ENCODE measurements at places on chromosomes 3 and 15. TPM values are rescaled to one million over a fixed set of nuclear protein-coding genes. Genes with fewer than 3 reads are reported as not detected.

DNA sequence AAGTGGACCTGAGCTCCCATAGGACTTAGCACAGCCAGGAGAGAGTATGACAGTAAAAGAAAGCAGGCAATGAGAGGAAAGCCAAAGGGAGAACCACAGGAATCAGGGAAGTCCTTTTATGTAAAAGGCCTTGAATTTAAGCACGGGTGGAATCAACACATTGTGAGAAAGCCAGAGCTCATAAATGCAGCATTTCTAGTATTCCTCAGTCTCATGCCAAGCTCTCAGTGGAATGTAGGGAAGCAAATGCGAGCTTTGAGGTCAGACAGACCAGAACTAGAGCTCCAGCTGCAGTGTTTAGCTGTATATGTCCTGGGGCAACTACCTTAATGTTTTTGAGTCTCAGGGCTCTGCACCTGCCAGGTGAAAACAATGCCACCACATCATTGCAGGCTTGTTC is 132.1 kb upstream of the TRIM42 start:
- DNase-seq: no peak

DNA sequence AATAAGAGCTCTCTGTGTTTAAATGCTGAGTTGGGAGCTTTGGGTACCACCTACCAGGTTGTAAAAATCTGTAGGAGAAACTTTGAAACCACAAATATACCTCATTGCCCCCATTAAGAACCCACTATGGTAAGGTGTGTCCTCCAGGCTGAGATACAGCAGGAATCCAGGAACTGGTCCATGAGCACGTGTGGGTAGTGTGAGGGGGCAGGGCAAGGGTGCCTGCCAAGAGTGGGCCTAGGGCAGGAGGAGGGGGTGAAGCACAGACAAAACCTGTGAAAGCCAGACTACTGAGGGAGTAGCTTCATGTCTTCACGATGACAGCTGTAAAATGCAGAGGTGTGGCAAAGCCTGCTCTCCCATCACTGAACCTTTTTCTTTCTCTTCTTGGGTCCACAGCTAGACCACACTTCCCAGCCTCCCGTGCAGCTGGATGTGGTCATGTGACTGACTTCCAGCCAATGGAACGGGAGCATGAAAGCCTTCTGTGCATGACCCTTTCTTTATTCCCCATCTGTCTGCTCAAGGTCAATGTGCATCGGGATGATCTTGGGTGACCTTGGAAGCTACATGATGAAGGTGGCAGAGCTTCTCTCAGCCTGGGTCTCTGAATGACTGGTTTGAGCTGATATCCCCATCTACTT is 51.1 kb upstream of the POMGNT2 start:
- no peak for DNase-seq

DNA sequence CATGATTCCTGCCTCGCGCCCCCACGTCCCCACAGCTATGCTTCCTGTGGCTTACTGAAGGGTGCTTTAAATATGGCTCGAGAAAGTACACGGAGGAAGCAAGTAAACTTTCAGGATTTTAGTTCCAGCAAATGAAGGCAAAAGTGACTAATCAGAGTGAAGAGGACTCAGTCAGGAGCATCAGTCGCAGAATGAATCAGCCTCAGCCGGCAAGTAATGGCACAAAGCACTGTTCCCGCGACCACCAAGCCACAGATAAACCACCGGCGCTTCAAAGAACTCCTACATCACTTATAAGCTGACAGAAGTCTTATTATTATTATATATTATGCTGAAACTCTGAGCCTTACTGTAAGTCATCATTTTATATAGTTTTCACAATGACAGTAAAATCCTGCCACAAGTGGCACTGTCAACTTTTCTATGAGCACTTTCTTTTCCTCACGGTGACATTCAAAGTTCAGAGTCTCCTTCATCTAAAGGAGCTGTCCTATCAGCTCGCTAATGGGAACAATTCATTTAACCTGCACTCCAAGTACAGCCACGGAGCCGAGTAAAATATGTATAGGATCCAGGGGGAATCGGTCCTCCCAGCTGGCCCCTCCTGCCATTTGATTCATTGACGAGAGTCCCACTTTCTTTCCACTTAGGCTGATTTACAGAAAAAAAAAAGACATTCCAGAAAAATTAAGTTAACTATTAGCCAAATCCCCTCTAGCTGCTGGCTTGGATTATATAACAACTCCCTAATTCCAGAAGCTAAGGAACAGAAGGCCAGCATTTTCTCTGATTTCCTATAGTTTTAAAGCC is 217.0 kb upstream of the ICE2 start:
- no peak for DNase-seq

- no peak for DNase-seq
Measured at GRCh38 chr3:139217633-139218032, 126.2 kb upstream of the MRPS22 start.

Gene RFT1
- 6.9 TPM for total RNA-seq

Gene SLCO2A1
- 4.2 TPM for total RNA-seq

Gene SERINC4
- 0.30 TPM for total RNA-seq
